Left ventricle myocardium superior (tissue), 1 donor: ENCODE measurements at places on chromosomes 1 and 21. TPM values are rescaled to one million over a fixed set of nuclear protein-coding genes. Genes with fewer than 3 reads are reported as not detected.

DNA sequence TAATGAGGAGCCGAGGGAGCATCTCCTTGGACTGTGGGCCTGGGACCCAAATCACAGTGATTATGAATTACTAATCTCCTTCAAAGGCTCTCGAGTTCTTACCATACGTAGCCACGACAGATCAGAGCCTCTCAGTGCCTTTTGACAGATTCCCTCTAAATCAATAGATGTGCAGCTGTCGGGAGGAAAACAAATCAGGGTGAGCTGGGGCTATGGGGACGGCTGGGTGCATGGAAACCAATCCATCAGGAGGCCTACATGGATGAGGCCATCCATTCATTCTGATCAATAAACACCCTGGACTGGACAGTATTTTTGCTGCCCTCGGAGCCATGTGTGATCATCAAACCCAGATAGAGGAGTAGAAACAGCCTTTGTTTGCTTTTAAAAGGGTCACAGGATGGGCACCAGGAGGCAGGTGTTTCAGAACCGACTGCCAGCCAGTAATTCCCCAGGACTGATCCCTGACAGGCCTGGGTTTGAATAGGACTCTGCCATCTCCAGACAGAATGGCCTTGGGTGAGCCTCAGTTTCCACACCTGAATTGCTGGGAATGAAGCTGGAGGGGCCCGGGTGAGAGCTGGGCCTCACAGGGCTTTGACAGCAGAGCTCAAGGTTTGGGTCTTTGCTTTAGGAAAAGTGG lies 532.8 kb downstream of the MATN1 start:
- no peak for DNase-seq

Gene LRRC8B
- total RNA-seq: 2.5 TPM

GRCh38 chr1:83574791-83575190 lies 424.1 kb downstream of the TTLL7 start:
- no peak for DNase-seq

GRCh38 chr1:111725192-111725591 lies 14.0 kb downstream of the INKA2 start:
- peak; percentile 88 for DNase-seq

DNA sequence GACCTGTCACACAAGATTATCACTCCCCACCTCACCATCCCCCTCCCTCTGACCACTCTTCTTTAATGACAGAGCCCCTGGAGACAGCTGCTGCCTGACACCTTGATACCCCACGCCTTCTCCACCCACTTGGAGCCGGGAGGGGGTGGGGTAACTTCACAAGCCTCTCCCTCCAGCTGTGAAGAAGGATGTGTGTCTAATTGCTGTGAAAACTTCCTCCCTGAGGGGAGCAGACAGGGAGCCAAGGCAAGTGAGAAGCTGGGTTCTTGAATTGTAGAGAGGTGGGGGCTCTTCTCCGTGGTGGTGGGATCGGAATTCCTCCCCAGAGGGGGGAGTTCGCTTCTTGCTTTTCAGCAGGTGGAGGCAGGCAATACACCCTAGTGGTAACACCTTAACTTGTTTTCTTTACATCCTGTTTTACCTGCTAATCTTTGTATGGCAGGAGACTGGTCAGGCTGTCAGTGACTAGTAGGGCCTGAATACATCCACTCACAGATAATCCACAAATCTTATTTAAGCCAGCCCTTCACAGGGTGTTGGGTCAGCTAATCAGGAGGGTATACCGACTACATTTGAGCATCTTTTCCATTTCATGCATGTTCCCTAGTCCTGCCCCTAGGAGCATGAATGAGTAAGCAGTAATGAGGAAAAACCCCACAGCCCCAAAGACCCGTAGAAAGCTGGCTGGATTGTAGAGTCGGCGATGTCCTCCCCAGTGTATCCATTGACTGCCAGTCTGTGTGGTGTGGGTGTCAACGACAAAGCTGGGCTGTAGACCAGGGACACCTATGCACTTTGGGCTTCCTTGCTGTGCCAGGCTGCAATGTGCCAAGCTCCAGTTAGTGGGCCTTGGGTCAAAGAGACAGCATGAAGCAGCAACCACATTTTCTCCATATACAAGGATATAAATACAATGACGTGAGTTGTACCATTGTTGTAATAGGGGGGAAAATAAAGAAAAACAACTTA lies 57.3 kb downstream of the NFASC start:
- DNase-seq: no peak

DNA sequence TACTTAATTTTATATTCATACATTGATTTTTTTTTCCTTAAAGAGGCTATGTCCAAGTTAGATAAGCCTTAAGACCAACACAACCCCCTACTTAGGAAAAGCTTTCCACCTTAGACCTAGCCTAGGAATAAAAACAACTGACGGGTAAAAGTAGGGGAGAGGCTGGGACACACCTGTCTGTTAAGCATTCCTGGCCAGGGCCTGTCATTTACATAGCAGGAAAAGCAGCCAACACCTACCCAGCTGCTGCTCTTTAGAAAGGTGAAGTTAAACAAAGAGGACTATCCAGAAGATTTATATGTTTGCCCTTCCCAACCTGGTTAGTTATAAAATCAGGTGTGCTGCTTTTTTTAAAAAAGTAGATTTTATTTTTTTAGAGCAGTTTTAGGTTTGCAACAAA lies 29.1 kb upstream of the SAMD13 start:
- DNase-seq: no peak

- no peak for DNase-seq
Observed at GRCh38 chr1:171213559-171214454, 28.7 kb downstream of the FMO2 start.

Gene C1orf226
- 5.8 TPM for total RNA-seq

Gene DENND4B
- total RNA-seq: 51.7 TPM

DNA sequence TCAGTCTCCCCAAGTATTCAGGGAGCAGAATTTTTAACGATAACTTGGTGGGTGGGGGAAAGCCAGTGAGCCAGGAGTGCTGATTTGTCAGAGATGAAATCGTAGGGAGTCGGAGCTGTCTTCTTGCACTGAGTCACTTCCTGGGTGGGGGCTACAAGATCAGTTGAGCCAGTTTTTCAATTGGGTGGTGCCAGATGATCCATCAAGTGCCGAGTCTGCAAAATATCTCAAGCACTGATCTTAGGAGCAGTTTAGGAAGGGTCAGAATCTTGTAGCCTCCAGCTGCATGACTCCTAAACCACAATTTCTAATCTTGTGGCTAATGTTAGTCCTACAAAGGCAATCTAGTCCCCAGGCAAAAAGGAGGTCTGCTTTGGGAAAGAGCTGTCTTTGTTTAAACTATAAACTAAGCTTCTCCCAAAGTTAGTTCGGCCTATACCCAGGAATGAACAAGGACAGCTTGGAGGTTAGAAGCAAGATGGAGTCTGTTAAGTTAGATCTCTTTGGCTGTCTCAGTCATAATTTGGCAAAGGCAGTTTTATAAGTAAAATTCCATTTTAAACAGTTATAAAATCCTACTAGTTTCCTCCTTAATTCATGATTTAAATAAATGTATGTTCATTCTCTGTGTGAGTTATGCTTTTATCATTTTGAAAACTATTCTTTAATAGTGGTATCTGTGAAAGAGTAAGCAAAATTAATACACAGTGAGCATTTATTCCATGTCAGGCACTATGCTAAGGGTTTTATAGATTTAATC lies 51.7 kb downstream of the SLC16A1 start:
- no peak for DNase-seq

DNA sequence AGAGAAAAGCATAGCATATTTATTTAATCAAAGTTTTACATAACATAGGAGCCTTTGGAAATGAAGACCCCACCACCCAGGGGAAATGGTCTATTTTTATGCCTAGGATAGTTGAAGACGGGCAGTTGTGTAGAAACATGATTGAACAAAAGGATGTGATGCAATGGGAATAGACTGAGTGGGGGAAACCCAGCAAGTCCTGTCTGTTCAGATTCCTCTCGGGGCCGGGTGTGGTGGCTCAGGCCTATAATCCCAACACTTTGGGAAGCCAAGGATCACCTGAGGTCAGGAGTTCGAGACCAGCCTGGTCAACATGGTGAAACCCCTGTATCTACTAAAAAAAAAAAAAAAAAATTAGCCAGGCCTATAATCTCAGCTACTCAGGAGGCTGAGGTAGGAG lies 298.3 kb downstream of the MATN1 start:
- no peak for DNase-seq

DNA sequence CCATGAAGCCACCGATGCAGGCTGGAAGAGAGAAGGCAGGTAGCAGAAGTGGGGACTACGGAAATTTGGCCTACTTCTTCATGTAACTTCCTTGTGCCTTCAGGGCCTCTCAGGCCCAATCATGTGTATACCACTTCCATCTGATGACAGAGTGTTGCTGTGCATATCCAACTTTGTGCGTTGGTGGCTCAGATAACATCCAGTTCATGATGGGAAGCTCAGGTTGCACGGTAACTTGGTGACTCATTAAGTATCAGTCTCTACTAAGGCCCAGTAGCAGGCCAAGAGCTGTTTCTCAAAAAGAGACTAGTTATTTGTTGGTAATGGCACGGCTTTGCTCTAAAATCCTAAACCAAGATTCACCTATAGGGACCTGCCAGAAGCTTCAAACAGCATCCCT lies 117.6 kb downstream of the LTN1 start:
- DNase-seq: no peak

Gene PIP5K1A
- 41.2 TPM for total RNA-seq

- DNase-seq: no peak
Observed at GRCh38 chr1:10025354-10025753, 7.4 kb upstream of the UBE4B start.

DNA sequence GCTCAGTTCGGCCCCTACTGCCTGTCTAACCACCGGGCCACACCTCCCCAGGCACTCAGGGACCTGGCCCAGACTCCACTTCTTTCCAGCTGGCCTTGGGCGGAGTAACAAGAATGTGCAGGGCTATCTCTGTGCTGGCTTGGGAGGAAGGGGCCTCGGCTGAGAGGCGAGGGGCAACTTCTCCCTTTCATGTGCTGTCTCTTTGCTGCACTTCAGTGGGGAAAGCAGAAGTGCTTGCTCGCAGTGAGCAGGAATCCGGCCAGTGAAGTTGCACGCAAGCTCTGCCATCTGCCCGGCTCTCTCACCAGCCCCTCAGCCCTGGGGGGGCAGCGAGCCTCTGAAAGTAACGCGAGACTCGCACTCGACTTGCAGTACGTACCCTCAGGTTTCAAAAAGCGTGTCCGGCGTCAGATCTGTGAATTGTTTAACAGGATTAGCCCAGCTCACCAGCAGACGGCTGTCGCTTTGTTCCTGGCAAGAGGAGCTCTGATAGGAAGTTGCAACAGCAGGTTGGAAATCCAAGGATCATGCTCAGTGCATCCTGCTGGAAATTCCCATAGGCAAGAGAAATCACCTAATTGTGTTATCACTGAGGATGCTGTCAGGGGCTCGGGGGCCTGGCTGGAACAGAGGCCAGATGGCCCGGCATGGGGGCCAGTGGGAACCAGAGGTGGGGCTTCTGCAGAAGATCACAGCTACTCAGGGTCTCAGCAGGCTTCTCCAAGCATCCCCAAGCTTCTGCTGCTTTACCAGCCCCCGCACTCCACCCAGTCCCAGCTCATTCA lies 221.1 kb downstream of the NPHP4 start:
- no peak for DNase-seq

GRCh38 chr1:68173936-68174737 lies 58.2 kb downstream of the WLS start:
- DNase-seq: no peak

DNA sequence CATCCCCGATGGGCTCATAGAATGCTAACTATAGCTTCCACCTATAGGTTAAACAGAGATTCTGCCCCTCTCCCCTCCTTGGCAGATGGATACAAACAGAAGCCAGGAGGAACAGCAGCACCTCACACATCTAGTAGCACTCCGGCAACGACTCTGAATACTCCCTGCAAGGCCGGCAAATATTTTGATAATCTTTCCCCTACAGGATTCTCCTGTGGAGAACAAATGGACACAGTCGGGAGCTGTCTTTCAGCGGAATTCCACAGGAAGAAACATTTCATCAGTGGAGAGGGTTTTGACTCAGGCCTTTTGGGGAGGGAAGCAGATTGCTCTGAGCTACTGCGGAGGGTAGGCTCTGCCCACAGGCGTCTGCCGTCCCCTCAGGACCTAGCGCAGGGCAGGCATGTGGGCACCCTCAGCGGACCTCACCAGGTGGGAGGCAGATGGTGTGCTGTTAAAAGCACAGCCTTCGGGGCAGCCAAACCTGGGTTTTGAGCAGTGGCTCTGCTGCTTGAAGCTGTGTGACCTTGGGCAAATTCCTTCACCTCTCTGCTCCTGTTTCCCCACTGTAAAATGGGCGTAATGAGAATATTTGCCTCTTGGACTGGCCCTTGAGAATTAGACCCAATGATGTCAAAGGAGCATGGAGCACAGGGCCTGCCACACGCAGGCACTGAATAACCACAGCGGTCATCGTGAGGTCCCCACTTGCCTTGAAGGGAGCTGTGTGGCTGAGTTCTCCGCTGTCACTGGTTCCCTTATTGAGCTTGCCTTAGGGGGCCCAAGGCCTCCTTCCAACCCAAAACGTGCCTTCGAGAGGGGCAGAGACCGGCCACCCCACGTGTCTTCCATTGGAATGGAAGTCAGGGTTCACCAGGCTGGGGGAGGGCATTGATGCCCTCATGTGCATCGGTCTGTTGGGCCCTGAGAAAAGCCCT lies 19.2 kb upstream of the BCAR3 start:
- DNase-seq: no peak

- peak; percentile 50 for DNase-seq
Observed at GRCh38 chr1:151980287-151981177, 13.1 kb downstream of the S100A10 start.

- peak; percentile 56 for DNase-seq
Observed at GRCh38 chr1:157170677-157171515, 32.7 kb upstream of the ETV3 start.

GRCh38 chr1:181612100-181612499 lies 128.8 kb downstream of the CACNA1E start:
- DNase-seq: no peak

- DNase-seq: no peak
Observed at GRCh38 chr1:184563308-184563707, 176.5 kb downstream of the C1orf21 start.
